Activated naive CD4-positive, alpha-beta T cell treated with anti-CD3 and anti-CD28 coated beads for 36 hours (primary cell): ENCODE measurements at places on chromosomes 13 and 19.

GRCh38 chr19:19385896-19386869 is 19.3 kb upstream of the GATAD2A start:
- no peaks in the 10 kb centered on the region for H3K27me3 ChIP-seq
- peak overlapping the region; percentile 75 for H3K27ac ChIP-seq
- peak overlapping the region; percentile 84 for H3K4me3 ChIP-seq
- H3K36me3 ChIP-seq, result no peaks in the 10 kb centered on the region
- peak; percentile 72 for DNase-seq

DNA sequence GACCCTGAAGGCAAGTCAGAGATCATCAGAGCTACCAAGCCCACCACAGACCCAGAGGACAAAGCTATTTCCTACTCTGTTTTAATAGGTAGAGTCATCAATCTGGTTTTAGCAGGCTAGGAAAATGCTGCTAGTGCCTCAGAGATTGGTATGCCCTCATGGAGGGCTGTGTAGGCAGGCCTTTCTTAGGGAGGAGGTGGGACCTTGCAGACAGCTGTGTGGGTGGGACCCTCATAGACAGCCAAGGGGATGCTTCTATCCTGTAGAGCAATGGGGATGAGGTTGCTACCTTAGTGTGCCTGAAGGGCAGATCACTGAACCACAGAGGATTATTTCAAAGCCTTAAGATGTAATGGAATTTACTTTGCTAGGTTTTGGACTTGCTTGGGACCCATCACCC is 534.9 kb upstream of the KLF12 start:
- peaks cover 3% of the 10 kb centered on the region for H3K27me3 ChIP-seq
- no peak for DNase-seq
- no peak overlapping the region for H3K4me3 ChIP-seq
- no peak overlapping the region for H3K27ac ChIP-seq

DNA sequence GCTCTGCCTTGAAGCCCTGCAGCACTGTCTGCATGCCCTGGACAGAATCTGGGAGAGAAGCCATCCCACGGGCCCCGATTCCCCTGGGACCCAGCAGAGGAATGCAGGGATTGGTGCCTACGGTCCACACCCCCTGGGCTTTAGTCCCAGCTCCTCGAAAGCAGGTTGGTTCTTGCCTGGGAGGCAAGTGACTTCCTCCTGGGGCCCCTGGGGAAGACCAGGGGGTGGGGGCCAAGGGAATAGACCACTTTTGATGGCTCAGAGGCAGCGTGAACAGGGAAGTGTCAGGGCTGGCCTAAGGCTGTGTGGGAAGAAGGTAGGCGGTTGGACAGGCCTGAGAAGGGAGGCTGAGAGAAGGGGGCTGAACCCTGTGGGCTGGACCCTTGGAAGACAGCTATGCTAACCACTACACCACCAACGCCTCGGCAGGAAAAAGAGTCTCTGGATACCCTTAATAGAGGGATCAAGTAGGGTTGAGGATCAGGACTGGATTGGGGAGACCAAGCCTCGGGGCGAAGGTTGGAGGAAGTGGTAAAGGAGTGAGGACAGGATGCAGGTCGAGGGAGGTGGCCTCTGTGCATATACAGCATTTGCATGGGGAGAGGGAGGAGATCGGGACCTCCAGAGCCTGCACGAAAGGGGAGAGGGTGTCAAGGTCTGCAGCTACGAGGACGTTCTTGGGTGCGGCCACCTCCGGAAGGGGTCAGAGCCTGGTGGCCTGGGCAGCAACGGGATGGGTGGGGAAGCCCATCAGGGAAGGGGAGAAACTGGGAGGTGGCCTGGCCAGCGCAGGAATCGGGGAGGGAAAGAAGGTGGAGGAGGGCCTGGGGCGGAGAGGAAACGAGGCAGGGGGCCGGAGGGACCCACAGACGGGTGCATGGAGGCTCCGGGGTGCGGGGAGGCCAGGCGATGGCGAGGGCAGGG is 709 bp downstream of the DPP9 start:
- H3K36me3 ChIP-seq, result peaks cover 12% of the 10 kb centered on the region
- DNase-seq, result peak; percentile 14
- H3K27ac ChIP-seq, result peak overlapping the region; percentile 77
- H3K4me3 ChIP-seq, result peak overlapping the region; percentile 91
- H3K27me3 ChIP-seq, result peaks cover 3% of the 10 kb centered on the region

GRCh38 chr13:112971288-112971643 is 2.3 kb downstream of the MCF2L start:
- H3K4me1 ChIP-seq, result peaks cover 25% of the 10 kb centered on the region
- no peaks in the 10 kb centered on the region for H3K27me3 ChIP-seq
- H3K4me3 ChIP-seq, result no peak overlapping the region
- H3K27ac ChIP-seq, result no peak overlapping the region
- DNase-seq, result no peak

- H3K27ac ChIP-seq, result no peak overlapping the region
- no peak overlapping the region for H3K4me3 ChIP-seq
- H3K27me3 ChIP-seq, result no peaks in the 10 kb centered on the region
- no peak for DNase-seq
- H3K4me1 ChIP-seq, result peaks cover 2% of the 10 kb centered on the region
- peaks cover 7% of the 10 kb centered on the region for H3K36me3 ChIP-seq
These were observed 45.6 kb upstream of the RAP2A start for GRCh38 chr13:97388373-97388772.

DNA sequence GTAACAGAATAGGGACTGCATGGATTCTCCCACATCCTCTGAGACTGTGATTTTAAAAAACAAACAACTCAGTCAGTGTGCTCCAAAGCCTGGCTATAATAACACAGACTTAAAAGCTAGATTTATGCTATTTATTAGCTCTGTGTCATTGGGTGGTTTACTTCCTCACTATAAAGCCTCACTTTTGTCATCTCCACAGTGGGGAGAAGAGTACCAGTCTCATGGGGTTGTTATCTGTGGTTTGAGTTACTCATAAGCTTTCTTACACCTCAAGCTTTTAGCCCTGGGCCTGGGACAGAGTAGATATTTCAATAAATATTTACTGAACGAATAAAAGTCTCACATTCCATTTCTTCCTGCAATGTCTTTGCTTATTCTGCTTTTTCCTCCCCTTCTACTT is 5.3 kb downstream of the RNASEH2B start:
- H3K4me1 ChIP-seq, result peaks cover 66% of the 10 kb centered on the region
- no peak overlapping the region for H3K27ac ChIP-seq
- H3K4me3 ChIP-seq, result no peak overlapping the region
- no peak for DNase-seq

DNA sequence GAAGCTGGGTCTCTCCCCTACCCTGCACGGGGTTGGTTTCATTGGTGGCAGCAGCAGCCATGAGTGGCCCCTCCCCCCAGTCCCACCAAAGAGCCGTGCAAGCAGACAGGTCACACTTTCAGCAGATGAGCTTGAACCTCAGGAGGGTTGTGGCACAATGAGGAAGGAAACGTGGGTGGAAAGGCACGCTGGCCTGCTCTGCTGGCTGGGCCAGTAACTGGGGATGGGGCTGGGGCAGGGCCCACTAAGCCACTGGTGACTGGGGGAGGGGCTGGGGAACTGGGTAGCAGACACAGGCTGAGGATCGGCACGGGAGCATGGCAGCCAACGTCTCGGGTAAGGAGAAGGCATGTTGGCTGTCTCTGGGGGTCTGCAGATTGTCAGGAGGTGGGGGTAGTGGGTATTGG is at the start of gene P2RY11:
P2RY11 (plus strand) TSS at position 289 of the 407 bp plus-strand sequence; CDS start at position 318, 29 bp downstream.
- H3K36me3 ChIP-seq, result peaks cover 59% of the 10 kb centered on the region
- no peak within 1 kb of the TSS for H3K4me3 ChIP-seq
- H3K27ac ChIP-seq, result peak within 1 kb of the TSS; percentile 89
- peaks cover 58% of the 10 kb centered on the region for H3K4me1 ChIP-seq
- H3K27me3 ChIP-seq, result no peaks in the 10 kb centered on the region

DNA sequence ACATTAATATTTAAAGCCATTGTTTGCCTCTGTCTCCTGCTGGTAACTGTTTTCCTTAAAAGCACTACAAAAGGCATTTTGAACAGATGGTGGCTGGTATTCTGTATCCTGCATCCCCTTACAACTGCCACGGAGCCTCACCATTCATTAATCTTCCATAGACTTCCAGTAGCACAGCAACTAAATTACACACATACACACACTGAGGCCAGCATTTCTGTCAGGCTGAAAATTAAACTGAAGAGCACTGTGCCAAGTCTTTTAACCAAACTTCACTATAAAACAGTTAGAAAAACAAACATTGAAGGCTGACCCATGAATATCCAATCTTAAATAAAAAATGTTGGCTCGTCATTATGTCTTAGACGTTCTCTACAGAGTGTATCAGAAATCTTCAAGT is 697.8 kb downstream of the DACH1 start:
- H3K27me3 ChIP-seq, result peaks cover 2% of the 10 kb centered on the region
- no peaks in the 10 kb centered on the region for H3K4me1 ChIP-seq
- no peaks in the 10 kb centered on the region for H3K36me3 ChIP-seq
- H3K4me3 ChIP-seq, result no peak overlapping the region
- DNase-seq, result no peak

DNA sequence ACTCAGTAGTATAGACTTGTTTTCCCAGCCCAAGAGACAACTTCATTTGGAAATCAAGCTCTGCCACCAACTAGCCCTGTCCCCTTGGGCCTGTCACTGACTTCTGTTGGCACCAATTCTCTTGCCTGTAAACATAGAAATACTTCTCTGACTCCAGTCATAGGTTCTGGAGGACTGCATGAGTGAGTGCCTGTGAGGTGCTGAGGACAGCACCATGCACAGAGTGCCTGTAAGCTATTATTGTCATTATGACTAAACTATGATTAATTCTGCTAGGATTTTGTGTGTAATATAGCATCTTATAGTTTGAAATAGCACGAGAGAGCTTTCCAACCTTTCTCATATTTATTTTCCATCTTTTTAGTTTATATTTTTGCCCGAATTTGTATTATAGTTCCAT is 247.9 kb downstream of the MYO16 start:
- no peak overlapping the region for H3K4me3 ChIP-seq
- H3K27ac ChIP-seq, result no peak overlapping the region
- no peaks in the 10 kb centered on the region for H3K36me3 ChIP-seq
- DNase-seq, result no peak

DNA sequence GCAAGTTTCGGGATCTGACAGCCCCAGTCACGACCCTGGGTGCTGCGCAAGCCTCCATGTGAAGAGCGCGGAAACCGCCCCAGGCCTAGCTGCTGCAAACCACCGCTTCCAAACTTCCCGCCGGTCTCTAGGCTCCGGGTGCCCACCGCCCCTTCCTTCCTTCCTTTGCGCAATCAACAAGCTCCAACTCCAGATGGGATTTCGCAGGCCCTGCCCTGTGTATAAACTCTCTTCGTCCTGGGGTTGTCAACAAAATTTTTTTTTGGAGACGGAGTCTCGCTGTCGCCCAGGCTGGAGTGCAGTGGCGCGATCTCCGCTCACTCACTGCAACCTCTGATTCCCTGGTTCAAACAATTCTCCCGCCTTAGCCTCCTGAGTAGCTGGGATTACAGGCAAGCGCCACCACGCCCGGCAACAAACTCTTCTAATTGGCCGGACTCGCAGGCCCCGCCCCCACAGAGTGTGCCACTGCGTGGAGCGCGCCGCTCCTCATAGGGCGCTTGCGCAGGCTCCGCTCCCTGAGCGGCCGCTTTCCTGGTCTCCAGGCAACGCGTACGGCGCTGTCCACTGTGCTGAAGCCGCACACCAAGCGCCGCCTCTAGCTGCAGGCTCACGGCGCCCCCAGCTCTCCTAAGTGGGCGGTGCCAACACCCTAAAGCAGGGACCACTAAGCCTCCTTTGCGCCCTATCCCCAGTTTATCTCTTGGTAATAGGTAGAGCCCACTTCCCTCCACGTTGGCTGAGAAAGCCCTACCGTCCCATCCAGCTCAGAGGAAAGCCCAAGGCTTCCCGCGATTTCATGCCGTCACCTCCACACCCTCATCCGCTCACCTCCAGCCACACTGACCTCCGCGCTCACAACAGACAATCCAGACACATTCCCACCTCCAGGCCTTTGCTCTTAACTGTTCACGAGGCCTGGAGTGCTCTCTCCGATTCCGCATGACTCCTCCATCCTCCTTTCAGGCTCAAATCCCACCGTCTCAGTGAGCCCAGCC is 5.5 kb upstream of the QTRT1 start:
- peaks cover 6% of the 10 kb centered on the region for H3K36me3 ChIP-seq
- H3K27me3 ChIP-seq, result peaks cover 8% of the 10 kb centered on the region

DNA sequence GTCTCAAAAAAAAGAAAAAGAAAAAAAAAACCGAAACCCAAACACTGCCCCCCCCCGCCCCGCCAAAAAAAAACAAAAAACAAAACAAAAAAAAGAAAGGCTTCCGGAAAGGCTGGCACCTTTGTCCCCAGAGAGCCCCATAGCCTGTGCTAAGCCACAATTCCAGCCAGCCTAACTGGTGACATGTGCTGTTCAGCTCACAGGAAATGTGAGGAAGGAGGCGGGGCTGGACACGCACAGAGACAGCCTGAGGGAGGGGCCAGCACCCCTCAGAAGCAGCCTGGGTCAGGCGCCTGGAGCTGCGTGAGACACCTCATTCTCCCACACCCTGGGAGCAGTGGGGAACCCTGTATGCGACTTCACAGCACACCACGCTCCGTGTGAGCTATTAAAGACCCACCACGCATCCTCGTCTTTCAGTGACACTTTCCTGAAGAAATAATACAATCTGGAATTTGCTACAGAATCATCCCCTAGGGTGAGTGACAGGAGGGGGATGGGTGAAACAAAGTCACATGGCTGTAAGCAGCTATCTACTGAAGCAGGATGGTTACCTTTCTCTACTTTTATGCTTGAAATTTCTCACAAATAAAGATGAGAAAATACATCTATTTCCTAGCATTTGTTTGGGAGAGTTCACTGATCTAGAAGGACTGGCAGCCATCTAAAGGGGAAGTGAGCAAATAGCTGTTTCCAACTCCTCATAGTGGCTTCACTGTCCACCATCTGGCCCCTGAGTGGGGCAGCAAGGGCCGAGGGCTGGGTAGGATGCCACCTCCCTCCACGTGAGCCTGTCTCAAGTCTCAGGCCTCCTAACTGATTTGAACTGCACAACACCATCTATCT is 12.3 kb upstream of the SLC35E1 start:
- peaks cover 3% of the 10 kb centered on the region for H3K36me3 ChIP-seq
- H3K4me3 ChIP-seq, result peak overlapping the region; percentile 79
- H3K27ac ChIP-seq, result peak overlapping the region; percentile 82

DNA sequence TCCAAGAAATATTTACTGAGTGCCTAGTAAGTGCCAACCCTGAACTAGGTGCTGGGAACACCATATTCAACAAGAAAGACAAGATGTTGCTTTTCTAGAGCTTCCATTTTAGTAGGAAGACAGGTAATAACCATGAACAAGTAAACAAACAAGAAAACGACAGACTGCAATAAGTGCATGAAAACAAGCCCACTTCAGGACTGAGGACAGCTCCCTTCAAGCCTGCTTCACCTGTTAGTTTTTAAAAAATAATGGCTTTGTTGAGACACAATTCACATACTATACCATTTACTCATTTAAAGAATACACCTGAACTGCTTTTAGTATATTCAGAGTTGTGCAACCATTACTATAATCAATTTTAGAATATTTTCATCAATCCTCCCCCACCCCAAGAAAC is 30.4 kb downstream of the CYP4F22 start:
- no peaks in the 10 kb centered on the region for H3K36me3 ChIP-seq
- peak; percentile 33 for DNase-seq
- H3K27ac ChIP-seq, result no peak overlapping the region
- no peaks in the 10 kb centered on the region for H3K27me3 ChIP-seq
